ENCODE measurements at places on chromosomes 3 and 15. TPM values are rescaled to one million over a fixed set of nuclear protein-coding genes. Genes with fewer than 3 reads are reported as not detected.

Gene CKMT1B
- total RNA-seq: not detected

Gene HRG
- not detected for total RNA-seq

Gene AHSG
- total RNA-seq: not detected

Gene AADACL2
- not detected for total RNA-seq

Gene TERC
- 118 TPM for total RNA-seq

Gene INO80
- total RNA-seq: 14.2 TPM

Gene ACP3
- not detected for total RNA-seq

Gene AGTR1
- not detected for total RNA-seq

Gene ZNF80
- total RNA-seq: not detected

Gene GP9
- not detected for total RNA-seq

Gene THAP10
- 0.87 TPM for total RNA-seq

Gene GOLGA8R
- 0.22 TPM for total RNA-seq

Gene KCNH8
- total RNA-seq: not detected

Gene GOLGA8G
- total RNA-seq: not detected

Gene MYZAP
- 49.7 TPM for total RNA-seq

Gene CCR4
- not detected for total RNA-seq

Gene BFSP2
- total RNA-seq: not detected

Gene MCTP2
- 2.8 TPM for total RNA-seq

Gene SLC51A
- not detected for total RNA-seq

Gene SLC24A1
- 12.7 TPM for total RNA-seq

Gene ZNF660
- 0.22 TPM for total RNA-seq

Gene RASSF1
- total RNA-seq: 12.0 TPM

Gene MESP2
- not detected for total RNA-seq

Gene RPP14
- 12.3 TPM for total RNA-seq

Gene CCNB2
- total RNA-seq: 20.0 TPM

Gene SUSD5
- total RNA-seq: under 0.01 TPM

Gene P3H2
- 9.6 TPM for total RNA-seq

Gene IGSF10
- total RNA-seq: not detected

Gene PLSCR4
- total RNA-seq: 494 TPM

Gene NANOGP8
- not detected for total RNA-seq

Measured in lung microvascular endothelial cell (primary cell).